EH (cell line): ENCODE measurements at places on chromosomes 5 and 9.

DNA sequence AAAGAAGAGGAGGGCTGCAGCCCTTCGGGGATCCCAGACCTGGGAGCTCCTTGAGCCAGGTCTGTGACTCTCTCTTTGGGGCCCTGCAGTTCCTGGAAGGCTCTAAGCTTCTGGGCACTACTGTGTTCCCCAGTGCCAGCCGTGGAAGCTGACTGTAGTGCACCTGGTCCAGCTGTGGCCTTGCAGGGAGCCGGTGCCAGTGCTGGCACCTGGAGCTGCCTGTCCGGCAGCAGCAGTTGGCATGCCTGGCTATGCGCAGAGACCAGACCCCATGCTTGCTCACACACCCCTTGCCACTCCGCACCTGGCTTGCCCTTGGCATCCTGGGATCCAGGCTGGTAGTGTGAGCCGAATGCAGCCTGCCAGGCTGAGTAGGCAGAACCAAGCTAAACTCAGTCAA lies 91.0 kb upstream of the PUM3 start:
- DNase-seq: no peak

DNA sequence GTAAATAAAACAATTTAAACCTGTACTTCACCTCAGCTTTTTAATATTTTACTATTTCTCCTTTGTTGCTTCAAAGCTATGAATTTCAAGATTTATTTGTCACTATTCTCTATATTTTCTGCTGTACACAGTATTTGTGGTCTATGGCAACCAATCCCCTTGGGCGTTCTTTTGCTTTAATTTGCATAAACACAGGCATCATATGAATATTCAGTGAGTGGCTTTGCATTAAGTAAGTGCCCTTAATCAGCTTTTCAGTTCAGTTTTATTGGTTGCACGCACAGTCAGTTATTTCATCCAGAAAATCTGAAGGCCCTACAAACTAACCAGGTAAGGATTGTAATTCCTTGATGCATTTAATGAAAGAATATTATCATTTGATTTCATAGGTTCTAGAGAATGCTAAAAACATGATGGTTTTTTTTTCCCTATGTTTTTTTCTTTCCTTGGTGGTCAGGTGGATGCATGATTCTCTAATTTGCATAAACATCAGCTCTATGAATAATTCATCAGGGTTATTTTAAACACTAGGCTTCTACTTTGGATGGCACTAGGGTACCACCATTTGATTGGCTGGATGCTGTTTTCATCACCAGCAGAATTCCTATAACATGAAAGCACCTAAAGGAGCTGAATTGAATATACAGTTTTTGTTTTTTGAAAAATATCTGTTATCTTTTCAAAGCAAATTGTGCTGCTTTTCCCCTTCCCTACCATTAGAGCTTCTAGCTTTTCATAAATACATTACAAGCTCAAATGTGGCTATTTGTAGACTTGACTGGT lies 249.2 kb upstream of the CCNH start:
- DNase-seq: no peak

GRCh38 chr5:81172710-81173109 lies 60.4 kb upstream of the CKMT2 start:
- DNase-seq: no peak

GRCh38 chr5:141760753-141761152 lies 78.7 kb upstream of the ARAP3 start:
- no peak for DNase-seq

DNA sequence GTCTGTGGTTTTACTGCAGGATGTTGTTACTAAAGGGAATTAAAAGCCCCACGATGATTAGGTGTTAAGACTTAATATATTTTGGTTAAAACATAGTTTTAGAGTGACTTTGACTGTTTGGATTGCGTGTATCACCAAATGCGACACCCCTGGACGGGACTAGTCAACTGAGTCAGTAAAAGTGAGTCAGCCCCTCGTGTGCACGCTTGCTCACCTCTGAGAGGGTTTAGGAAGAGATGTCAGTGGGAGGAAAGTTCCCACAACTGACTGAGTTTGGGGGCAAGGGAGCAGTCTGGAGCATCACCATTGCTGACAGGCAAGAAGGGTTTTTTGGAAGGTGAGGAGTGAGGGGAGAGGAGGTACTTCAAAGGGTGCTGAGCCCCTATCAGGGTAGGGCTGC lies 14.4 kb upstream of the DMRT3 start:
- DNase-seq: peak; percentile 2

- DNase-seq: no peak
Measured at GRCh38 chr9:109561137-109561536, 63.0 kb upstream of the PTPN3 start.

- no peak for DNase-seq
Measured at GRCh38 chr5:421901-422300, 21.1 kb upstream of the EXOC3 start.

DNA sequence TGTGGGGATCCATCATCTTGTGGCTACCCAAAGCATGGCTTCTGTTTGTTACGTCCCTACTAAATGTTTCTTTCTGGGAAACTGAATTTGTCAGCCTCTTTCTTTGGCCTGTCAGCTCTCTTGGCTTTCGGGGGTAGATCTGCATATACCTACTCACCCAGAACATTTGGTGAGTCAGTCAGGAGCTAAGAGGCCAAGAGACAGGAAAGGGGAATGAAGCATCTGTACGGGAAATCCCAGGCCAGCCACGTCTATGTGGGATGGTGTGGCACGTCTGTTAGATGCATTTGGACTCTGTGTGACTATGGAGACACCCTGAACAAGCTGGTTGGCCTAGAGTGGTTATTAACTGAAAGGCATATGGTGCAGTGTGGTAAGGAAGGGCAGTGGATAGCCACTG lies 58.1 kb downstream of the CDO1 start:
- DNase-seq: no peak

- DNase-seq: no peak
Measured at GRCh38 chr9:81231011-81231410, 458.3 kb downstream of the TLE1 start.

- DNase-seq: no peak
Measured at GRCh38 chr9:96725576-96725975, 52.3 kb downstream of the ZNF510 start.

GRCh38 chr9:71769175-71770161 lies 1.2 kb upstream of the CEMIP2 start:
- peak; percentile 60 for DNase-seq

DNA sequence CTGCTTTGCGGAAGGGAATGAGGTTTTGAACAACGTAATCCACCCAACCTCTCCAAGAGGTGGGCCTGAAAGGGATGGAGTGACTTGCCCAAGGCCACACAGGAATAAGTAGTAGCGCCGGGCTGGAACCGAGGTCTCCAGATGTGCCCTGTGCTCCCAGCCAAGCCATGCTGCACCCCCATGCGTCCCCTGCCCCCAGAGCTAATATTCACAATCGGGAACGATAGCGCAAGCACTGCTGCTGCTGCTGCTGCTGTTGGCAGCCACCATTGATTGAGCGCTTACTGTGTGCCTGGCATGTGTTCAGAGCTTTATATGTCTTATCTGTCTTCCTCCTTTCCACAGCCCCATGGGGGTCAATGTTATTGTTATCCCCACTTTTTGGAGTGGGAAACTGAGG lies 43.9 kb downstream of the AMBP start:
- DNase-seq: no peak

- DNase-seq: peak; percentile 89
Measured at GRCh38 chr5:107557051-107557658, 113.6 kb downstream of the EFNA5 start.

DNA sequence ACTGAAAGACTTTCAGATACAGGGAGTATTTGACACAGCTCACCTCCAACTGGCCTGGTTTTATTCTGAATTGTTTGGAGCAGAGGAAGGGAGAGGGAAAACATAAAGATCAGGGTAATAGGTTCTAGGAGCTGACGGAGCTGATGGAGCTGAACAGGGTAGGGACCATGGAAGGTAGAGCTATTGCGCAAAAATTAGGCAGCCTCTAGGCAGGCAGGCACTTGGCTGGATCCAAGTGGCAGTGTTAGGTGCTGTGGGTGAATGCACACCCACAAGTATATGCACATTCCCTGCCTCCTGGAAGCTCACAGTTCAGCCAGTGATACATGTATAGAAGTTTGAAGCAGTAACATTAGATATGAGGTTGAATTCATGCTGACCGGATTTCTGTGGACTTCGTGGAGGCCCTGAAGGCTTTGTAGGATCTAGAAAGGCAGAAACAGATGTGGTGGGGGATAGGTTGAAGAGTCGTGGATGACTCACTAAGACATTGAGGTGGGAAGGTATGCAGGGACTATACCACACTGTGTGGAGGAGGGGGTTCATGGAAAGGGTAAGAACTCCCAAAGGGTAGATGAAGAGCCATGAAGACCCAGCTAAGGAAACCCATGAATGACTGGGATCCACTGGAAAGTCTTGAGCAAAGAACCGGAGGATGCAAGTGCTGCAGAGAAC lies 50.8 kb downstream of the WWC1 start:
- DNase-seq: peak; percentile 30

GRCh38 chr5:149019679-149020078 lies 43.2 kb downstream of the SH3TC2 start:
- peak; percentile 27 for DNase-seq

- DNase-seq: peak; percentile 83
Measured at GRCh38 chr9:77475641-77476473, 172.3 kb downstream of the GNA14 start.

GRCh38 chr5:129125819-129126218 lies 31.3 kb downstream of the ISOC1 start:
- DNase-seq: no peak

- DNase-seq: no peak
Measured at GRCh38 chr9:95433096-95433819, 83.5 kb downstream of the PTCH1 start.

DNA sequence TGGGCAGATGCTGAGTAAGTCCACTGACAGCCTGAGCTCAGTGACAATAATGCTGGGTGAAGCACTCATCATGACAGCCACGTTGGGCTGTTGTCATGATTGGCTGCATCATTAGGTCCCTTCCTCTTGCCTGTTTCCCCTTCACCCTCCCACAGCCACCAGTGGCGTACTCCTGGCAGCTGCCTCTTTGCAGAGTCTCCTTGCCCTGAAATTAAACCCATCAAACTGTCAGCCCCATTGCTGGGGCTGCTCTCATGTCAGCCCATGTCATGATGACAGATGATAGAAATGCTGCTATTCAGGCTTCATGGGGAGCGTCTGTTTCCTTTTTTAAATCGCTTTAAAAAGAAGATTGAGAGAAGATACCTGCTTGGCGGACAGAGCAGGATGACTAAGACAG lies 327.4 kb downstream of the AGTPBP1 start:
- no peak for DNase-seq
